ENCODE measurements at places on chromosomes 5 and 9.
A peak's percentile ranks its signal among the peaks of the same experiment; 100 is the strongest.

GRCh38 chr5:6759983-6760382, 46.8 kb downstream of the TENT4A start:
- no peak for DNase-seq

DNA sequence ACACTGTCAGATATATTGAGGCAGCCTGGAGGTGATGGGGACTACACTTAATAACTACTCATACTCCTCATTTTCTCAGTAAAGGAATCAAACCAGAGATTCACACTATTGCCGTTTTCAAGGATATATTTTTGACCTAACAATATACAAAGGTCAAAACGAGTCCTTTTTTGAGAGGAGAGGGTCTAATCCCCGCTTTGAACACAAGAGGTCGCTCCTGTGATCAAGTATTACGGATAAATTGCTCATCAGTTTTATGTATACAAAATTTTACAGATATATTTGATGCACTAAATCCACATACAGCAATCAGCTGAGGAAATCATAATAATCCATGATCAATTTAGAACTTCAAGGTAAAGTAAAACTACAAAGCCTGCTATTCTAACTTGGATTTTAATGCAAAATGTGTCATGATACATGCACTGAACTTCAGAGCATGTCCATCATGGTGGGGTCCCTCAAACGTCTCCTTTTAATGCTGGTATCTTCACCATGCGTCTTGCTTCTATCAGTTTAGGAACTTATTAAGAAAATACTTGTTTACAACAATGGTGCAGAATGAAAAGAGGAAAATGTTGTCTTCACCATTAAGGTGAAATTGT, 2.5 kb upstream of the ISL1 start:
- DNase-seq: no peak

DNA sequence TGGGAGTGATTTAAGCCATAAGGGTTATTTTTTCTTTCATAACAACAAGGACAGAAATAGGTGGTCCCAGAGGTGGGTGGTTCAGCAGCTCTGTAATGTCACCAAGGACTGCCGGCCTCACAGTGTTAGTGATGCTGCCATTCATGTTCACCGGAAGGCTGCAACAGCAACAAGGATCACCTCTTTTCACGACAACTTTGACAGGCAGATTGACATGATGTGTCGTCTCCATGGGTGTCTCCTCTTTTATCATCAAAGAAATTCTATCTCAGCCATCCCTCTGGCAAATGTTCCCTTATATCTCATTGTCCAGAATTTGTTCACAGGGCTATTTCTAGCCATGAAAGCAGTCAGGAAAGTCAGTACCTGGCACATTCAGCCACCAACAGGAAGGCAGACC, 231.5 kb downstream of the SH3GL2 start:
- no peak for DNase-seq

GRCh38 chr5:60503771-60504170, 196.2 kb downstream of the DEPDC1B start:
- no peak for DNase-seq

DNA sequence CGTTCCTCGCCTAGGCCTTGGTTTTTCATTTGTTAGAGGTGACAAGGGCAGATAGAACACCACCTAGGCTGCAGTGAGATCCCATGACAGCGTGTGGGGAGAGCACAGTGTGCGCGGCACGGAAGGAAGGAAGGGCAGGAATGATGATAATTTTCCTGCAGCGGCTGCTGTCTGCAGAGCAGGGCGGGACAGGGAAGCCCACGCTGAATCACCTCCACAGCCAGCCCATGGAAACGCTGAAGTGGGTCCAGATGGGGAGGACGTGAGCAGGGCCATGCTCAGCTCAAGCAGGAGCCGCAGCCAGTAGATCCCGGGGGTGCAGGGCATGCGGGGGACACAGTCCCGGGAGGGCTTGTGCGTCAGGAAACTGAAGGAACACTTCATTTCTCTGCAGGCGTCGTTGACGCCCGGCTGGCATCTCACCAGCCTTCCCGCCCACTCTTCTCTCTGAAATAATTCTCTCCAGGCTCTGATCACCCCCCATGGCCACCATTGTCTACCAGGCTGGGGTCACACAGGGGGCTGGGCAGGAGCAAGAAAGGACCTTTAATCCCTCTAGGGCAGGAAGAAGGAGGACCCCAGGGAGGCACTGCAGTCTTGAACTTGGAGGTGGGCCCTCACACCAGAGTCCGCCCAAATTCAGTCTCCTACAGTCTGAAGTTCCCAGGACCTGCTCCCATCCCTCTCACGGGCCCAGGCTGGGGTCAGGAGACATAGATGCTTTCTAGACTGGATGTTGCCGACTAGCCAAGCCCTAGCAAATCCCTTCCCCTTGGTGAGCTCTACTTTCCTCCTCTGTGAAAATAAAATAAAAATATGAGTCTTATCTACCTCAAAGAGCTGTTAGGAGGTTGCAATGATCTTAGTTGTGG, 20.9 kb upstream of the SYNPO start:
- no peak for DNase-seq

GRCh38 chr5:96868603-96869371, 7.5 kb upstream of the ERAP2 start:
- DNase-seq: peak; percentile 85

GRCh38 chr5:110916381-110917049, 155.0 kb upstream of the TSLP start:
- no peak for DNase-seq

GRCh38 chr5:62814991-62815390, 236.4 kb downstream of the LRRC70 start:
- DNase-seq: no peak

GRCh38 chr9:95025213-95026147, 292.0 kb downstream of the FANCC start:
- DNase-seq: peak; percentile 26

DNA sequence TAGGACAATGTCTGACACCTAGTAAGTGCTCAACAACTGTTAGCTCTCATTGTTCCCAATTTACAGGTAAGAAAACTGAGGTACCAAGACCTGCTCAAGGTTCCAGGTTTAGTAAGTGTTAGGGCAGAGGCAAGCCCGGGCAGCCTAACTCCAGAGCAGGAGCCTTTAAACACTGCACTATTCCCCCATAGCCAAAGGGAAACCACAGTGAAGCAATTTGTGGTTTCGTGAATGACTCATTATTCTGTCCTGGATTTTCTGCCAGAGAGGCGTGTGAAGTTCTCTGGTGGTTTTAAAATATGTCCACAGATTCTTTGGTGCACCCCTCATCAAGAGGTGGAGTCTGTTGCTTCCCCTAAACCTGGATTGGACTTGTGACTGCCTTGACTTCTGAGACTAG, 1.0 kb upstream of the MCC start:
- no peak for DNase-seq

- no peak for DNase-seq
These were observed 4.5 kb downstream of the NFIB start for GRCh38 chr9:14309403-14309802.

GRCh38 chr5:8923526-8923925, 622.3 kb downstream of the SEMA5A start:
- DNase-seq: no peak

- peak; percentile 41 for DNase-seq
These were observed 30.1 kb downstream of the QRFP start for GRCh38 chr9:130866474-130866965.

- peak; percentile 92 for DNase-seq
These were observed at the start of gene ZFP37 for GRCh38 chr9:113056191-113057106. Gene ZFP37, minus strand, starts transcription at chr9:113056724. Its CDS starts 36 bp downstream, at chr9:113056688.

- no peak for DNase-seq
These were observed 367.1 kb upstream of the MPDZ start for GRCh38 chr9:13646500-13647021.

- DNase-seq: no peak
These were observed 197.2 kb downstream of the NXNL2 start for GRCh38 chr9:88732128-88732527.

- DNase-seq: no peak
These were observed 21.0 kb upstream of the GSN start for GRCh38 chr9:121246821-121247561.
